NCI-H1092 treated with DMSO at 0.1 percent for 48 hours (cell line): ENCODE measurements at places on chromosomes 13 and 19.

- DNase-seq, result no peak
These were observed 635.7 kb downstream of the UQCRFS1 start for GRCh38 chr19:28577233-28577632.

GRCh38 chr13:97228850-97229521, 6.9 kb downstream of the MBNL2 start:
- no peak for DNase-seq

DNA sequence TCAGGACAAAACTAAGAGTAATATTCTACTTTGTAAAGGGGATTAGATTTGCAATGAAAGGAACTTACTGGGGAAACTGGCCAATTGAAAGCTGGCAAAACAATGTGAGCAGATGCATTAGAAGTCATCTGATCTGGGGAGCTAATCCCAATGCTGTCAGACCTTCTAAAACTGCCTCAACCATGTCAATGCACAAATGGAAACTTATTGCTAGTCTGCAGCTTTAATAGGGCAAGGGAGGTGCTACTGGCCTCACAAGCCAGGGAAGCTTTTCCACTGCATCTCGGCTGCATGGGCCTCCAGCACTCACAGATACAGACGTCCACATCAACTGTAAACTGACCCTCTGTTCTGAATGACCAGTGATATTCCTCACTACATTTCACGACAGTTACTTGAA, 154.2 kb downstream of the LHFPL6 start:
- DNase-seq, result peak; percentile 8

GRCh38 chr13:75514080-75514995, 23.3 kb downstream of the COMMD6 start:
- no peak for DNase-seq

- DNase-seq, result no peak
These were observed 10.9 kb downstream of the KCTD12 start for GRCh38 chr13:76875271-76875815.

- DNase-seq, result no peak
These were observed 64.9 kb downstream of the HSPH1 start for GRCh38 chr13:31096654-31097302.

- no peak for DNase-seq
These were observed 36.0 kb downstream of the MBNL2 start for GRCh38 chr13:97257800-97258799.

- no peak for DNase-seq
These were observed 13.1 kb upstream of the MTIF3 start for GRCh38 chr13:27463500-27463899.

DNA sequence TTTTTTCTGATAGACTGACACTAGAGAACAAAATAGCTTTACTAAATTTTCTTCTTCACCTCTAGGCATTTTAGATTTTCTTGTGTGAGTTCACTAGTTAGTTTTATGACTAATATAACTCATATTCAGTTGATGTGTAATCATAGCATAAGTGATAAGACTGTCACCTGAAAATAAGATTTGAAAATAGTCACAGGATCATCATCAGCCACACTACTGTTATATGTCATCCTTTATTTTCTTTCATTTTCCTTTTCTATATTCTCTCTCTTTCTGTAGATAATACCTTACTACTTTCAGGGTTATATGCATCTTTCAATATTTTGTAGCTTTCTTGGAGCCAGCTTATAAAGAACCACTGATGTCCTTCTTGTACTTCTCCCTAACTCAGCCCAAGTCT, 292.6 kb downstream of the TDRD3 start:
- no peak for DNase-seq

DNA sequence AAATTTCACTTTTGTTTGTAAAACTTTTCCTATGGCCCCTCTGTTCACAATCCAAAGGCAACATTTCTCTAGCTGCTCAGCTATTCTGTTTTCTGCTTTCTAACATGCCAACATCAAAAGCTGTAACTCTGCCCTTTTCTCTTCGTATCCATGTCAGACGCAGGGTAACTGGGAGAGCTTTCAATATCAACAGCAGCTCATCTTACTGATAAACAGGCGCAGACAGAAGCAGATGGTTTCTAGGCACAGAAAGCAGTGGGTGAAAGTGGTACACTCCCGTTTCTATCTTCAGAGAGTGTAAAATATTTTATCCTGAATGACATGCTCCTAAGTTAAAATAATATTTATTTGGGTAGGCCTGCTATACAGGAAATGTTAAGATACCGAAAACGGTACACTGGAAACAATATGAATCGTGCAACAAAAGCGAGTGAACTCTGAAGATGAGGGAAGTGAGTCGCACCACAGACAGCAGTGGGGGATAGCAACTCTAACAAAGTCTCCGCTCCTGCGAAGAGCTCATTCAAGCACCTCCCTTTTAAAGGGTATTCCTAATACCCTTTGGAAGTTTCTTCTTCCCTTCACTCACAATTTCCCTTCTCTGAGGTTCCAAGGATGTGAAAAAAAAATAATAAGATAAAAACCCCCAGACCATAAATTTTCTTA, 798.3 kb downstream of the GPC5 start:
- DNase-seq, result peak; percentile 84

- no peak for DNase-seq
These were observed 105.0 kb downstream of the SUCLA2 start for GRCh38 chr13:47896111-47896510.

DNA sequence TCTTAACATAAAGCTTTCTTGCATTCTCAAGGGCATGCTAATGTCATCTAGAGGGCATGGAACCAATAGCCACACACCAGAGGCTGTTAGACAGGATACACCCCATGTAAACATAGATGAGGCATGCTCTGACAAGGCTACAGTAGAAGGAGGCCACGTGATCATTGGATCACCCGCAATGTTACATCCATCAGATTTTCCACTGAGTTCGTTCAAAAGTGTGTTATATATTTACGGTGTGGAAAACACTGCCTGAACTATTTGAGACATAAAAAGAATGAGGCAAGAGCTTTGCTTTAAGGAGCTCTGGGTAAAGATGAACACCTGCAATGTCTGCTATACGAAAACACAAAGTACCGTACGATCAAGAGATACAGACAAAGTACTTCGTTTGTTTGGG, 817.5 kb upstream of the SLC10A2 start:
- no peak for DNase-seq

GRCh38 chr19:32343550-32344262, 1.7 kb upstream of the ZNF507 start:
- no peak for DNase-seq

DNA sequence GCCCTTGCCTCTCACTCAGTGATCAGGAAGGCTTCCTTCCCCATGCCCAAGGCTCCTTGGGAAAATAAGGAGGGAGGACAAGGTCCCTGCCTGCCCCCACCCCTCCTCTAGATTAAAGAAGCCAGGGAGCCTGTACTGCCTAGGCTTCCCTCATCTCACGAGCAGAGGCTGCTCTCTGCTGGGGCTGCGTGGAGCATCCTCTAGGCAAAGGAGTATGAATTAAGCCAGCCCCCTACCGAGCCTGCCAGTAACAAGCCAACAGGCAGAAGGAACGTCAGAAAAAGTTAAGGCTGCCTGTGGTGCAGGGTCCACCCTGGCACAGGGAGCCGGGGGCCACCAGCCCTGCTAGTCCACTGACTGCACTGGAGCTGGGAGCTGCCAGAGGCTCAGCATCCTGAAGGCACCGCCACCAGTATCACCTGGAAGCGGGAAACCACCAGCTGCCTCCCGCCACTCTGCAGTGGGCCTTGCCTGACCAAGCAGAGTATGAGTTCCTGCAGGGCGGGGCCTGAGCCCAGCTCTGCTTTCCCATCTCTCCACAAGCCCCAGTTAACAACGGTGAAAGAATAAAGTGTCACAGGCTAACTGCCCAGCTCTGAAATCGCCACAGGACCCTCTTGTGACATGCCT, 6.8 kb downstream of the NAPA start:
- no peak for DNase-seq

- DNase-seq, result peak; percentile 92
These were observed 5.0 kb downstream of the TLE5 start for GRCh38 chr19:3057275-3057714.

DNA sequence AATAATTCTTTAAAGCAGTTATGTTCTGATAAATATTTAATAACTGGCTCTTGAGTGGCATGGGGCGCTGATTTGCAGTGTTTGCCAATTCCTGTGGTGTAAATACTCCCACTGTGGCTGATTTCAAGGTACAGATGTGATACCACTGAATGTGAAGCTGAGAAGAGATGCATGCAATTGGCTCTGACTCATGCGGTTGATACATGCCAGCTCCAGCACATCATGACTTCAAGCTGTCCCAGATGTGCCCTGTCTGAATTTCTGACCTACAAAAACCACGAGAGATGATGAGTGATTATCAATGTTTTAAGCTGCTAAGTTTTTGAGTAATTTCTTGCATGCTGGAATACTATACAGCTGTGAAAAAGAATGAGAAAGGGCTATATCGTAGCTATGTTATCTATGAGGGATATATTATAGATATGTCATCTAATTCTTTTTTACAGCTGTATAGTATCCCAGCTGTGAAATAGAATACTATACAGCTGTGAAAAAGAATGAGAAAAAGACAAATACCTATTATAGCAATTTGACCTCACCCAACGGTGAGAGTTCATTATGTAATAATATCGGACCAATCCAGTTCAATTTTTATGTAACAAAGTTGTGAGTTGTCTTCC, 7.6 kb upstream of the ACSBG2 start:
- DNase-seq, result no peak

GRCh38 chr13:50358231-50359040, 343.2 kb downstream of the KCNRG start:
- DNase-seq, result peak; percentile 23

- DNase-seq, result no peak
These were observed 583 bp upstream of the ZNF480 start for GRCh38 chr19:52296400-52296772.

- DNase-seq, result no peak
These were observed 69.6 kb downstream of the DCLK1 start for GRCh38 chr13:36061621-36062020.

DNA sequence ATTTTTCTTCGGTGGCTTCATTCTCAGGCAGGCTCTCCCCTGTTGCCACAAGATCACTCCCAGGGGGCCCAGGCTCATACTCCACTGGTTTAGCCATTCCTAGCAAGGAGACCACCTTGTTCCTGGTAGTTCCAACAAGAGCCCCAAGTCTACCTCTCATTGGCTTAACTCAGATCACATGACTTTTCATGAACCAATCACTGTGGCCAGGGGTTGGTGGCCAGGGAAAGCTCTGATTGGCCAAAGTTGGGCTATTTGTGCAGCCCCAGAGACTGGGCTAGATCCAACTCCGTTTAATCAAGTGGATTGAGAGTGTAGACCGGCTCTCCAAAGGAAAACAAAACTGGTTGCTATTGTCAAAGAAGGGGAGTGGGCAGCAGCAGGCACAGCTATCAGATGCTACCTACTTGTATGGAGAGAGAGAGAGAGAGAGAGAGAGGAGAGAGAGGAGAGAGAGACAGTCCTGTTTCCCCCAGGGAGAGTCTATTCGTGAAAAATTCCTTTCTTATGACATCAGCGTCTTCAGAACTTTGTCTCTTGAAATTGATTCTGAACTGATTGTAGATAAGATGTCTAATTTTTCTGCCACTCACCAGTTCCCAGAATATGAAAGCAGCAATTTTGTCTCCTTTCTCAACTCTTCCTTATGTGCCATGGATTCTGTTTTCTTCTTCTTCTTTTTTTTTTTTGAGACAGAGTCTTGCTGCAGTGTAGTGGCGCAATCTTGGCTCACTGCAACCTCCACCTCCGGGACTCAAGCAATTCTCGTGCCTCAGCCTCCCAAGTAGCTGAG, 5.9 kb downstream of the CEACAM19 start:
- no peak for DNase-seq

- no peak for DNase-seq
These were observed 62.2 kb downstream of the KCNRG start for GRCh38 chr13:50077431-50077830.
